Brain microvascular endothelial cell (primary cell): ENCODE measurements at places on chromosomes 5 and 9.

DNA sequence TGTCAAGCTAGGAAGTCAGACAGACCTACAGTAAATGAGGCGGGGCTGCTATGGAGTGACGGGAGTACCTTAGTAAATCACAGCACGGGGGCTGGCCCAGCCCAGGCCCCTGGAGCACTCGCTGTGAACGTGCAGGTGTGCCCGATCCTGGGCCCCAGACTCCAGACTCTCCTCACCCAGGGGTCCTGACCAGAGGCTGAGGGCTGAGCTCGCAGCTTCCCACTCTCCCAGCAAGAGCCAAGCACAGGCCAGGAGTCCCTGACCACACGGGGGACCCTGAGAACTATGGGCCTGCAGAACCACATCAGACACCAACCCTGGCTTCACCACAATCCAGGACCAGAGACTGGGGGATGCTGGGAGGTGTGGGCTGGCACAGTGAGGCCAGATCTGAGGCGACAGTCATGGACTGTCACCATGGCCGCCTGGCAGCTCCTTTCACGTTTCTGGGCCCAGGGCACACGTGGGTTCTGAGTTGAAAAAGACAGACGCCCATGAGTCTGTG, 73.4 kb downstream of the ADAMTS2 start:
- no peak for DNase-seq

- DNase-seq, result peak; percentile 38
These were observed 19.2 kb downstream of the FAM240B start for GRCh38 chr9:38700695-38701094.

- DNase-seq, result no peak
These were observed 175.5 kb upstream of the SPRY4 start for GRCh38 chr5:142500227-142500905.

DNA sequence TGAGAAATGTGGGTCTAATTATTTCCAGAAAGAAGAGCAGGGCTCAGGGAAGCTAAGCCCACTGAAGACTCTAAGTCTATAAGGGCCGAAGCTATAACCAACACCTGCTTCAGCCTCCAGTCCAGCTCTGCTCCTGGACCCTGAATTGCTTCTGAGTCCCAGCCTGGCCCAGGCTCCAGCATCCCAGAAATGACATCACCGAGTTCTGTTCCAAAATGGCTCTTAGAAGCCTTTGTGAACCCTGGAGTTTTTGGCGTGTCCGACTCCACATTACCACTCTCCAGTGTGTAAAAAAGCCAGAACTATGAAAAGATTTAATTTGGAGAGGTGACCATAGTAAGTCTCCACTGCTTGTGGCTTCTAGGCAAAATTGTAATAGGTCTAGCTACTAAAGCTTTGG, 289.9 kb downstream of the SLIT3 start:
- DNase-seq, result no peak

GRCh38 chr5:32865475-32865874, 154.4 kb downstream of the NPR3 start:
- DNase-seq, result no peak

DNA sequence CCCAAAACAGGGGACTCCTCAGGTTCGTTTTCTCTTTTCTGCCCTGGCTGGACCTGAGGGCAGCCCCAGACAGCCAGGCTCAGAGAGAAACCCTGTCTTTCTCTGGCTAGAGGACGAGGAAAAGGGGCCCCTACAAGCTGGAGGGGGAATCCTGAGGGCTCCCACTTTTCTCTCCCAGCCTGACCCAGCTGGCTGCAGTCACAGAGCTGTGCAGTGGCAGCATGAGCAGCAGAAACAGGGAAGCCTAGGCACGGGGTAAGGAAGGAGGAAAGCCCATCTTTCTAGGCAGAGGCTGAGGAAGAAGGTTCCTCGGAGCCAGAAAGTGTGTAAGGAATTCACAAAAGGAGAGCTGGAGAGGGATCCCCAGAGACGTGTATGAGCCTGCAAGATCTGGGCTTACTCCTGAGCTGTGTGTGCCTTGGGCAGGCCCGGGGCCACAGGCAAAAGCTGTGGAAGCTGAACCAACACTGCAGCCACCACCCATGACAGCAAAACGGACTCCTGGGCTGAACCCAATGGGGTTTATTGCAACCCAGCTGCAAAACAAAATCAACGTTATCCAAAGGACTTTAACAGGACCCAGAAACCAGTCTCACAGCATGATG, 16.2 kb downstream of the CAMSAP1 start:
- DNase-seq, result no peak

DNA sequence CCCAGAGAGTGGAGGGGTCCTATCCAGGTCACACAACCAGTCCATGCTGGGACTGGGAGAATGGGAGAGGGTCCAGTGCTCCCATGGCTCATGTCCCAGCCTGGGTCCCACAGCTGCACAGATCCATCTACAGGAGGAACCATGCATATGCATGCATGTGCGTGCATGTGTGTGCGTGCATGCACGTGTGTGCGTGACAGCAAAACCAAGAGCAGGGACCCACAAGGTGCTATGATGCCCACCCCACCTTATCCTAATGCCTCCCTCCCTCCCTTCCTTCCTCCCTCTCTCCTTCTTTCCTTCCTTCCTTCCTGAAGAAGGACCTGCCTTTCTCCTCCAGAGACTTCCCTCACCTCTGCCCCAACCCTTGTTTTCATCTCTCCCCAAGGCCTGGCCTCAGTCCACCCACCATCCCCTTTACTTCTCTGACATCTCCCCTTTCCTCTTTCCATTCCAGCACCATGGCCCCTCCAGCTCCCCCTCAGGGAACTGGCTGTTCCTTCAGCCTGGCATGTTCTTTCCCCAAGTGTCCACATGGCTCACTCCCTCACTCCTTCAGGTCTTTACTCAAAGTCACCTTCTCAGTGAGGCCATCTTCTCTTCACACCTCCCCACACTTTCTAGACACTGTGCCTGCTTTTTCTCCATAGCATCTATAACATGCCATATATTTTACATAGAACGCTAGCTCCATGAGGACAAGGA, 21.8 kb downstream of the AQP7 start:
- no peak for DNase-seq

DNA sequence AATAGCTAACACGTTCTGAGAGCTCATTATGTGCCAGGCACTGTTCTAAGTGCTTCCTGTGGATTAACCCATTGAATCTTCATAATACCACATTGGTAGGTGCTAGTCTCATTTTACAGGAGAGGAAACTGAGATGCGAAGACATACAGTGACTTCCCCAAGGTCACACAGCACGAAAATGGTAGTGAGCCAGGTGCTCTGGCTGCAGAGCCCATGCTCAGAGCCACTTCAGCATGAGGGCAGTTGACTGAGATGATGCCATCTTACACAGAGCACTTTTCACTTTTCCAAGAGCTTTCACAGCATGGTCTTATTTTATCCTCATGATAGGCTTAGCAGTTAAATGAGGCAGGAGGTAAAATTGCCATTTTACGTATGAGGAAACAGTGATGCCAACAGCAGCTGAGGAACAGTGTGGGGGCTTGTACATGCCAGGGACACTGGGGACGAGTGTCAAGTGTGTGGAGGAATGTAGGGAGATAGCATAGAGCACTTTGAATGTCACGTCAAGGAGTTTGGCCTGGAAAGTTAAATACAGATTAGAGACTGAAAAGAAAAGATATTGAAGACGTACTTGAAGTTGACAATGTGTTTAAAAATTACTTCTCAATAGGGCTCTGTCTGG, 180.0 kb downstream of the KIF4B start:
- DNase-seq, result no peak

- DNase-seq, result no peak
These were observed 7.3 kb downstream of the MCIDAS start for GRCh38 chr5:55219770-55220169.

DNA sequence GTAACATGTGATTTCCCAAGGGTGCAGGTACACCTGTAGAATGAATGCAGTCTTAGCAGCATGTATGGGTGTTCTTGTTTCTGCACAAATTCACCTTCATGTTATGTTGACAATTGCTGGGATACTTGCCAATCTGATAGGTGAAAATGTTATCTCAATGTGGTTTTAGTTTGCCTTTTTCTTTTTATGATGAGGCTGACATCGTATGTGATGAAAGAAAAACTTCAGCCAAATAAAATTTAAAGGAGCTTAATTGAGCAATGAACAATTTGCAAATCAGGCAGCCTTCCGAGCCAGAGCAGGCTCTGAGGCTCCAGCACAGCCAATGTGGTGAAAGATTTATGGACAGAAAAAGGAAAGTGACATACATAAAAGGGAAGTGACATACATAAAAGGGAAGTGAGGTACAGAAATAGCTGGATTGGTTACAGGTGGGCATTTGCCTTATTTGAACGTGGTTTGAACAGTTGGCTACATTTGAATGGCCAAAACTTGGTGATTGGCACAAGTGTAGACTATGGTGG, 10.5 kb downstream of the TAL2 start:
- DNase-seq, result no peak

DNA sequence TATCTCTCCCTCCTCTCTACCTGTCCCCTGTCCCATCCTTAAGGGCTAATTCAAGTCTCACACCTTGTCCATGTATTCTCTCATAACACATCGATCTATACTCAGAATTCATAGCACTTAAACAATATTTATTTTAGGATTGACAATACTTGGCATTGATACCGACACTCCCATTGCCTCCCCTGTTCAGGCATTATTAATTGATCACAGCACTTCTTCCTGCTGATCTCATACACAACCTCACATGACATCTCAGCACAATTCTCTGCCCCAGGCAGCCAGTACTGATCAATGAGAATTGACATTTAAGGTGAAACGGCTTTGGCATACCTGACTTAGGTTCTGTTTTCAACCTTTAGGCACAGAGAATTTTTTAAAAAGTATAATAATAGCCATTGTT, 582.4 kb upstream of the BRINP1 start:
- DNase-seq, result no peak

- no peak for DNase-seq
These were observed 25.8 kb upstream of the S1PR3 start for GRCh38 chr9:88965473-88965872.

- peak; percentile 22 for DNase-seq
These were observed 96.8 kb downstream of the ANKRD18B start for GRCh38 chr9:33620738-33621439.

DNA sequence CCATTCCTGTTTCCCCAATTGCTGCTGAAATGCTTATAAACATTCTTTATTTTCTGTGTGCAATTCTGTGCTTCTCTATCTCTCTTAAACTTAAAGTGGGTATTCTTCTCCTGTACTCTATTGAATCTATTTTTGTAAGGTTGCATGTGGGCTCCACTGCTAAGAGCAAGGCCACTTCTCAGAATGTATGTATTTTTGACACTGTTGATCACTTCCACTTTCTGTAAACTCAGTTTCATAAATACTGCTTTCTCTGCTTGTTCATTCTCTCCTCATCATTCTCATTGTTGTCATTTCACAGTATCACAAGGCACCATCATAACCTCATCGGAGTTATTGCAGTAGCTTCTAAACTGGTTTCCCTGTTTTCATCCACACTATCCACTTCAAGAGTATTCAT, 483.0 kb upstream of the CDH18 start:
- DNase-seq, result no peak

DNA sequence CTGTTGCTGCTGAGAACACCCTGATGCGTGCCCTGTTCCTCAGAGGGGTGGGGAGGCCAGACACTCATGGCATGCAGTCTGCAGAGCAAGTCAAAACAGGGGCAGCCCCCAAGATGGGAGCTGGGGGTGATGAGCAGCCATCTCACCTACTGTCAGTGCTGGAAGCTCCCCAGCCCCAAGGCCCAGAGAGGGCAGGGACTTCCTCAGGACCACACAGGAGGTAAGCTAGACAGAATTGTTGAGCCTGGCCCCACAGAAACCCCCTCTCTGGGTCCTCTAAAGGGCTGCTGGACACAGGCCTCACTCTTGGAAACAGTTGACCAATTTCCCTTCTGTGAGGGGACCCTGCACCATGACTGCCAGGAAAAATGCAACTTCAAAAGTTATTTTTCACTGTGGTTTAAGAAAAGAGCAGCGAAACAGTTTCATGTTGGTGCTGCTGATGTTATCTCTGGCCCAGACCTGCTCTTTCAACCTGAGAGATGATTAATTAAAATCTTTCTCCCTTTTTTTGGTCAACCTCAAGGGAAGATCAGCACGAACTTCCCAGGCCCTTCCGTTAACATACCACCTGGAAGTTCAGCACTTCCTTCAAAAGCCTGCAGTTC, 9.6 kb downstream of the CSF2 start:
- DNase-seq, result no peak

- DNase-seq, result no peak
These were observed 66.2 kb downstream of the IRX1 start for GRCh38 chr5:3661755-3662296.

DNA sequence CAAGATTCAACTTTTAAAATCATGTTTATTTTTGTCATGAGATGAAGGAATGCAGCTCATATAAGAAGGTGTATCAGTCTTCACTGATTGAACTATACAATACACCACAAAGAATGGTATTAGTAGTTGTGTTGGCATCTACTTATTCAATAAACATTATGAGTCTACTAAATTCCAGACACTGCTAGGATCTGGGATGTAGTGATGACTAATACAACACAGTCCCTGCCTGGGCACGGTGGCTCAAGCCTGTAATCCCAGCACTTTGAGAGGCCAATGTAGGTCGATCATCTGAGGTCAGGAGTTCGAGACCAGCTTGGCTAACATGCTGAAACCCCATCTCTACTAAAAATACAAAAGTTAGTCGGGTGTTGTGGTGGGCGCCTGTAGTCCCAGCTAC, 171.4 kb upstream of the NFIB start:
- DNase-seq, result peak; percentile 31

GRCh38 chr5:51398875-51399642, 15.8 kb downstream of the ISL1 start:
- DNase-seq, result no peak

DNA sequence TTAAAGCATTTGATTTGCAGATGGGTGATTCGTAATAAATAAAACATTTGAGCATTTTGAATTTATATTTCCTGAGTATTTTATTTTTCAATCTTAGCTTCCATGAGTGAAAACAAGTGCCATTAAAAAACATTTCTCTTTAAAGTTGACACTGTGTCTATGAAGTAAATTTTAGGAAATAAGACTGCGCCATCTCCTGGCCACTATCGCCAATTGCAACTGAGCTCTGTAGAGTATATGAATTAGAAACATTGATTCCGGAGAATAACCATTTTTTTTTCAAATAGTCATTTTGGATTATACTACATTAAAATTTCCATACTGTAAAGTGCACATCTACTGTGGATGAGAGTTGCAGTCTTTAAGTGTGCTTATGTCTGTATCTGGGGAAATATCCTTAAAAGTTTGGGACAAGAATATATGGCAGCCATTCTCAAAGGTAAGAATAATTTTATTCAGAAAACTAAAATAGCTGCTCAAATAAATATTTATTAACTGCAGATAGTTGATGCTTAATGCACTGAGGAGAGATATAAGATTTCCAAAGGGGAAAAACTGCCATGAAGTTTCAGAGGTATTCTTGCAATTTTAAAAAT, 5.9 kb downstream of the DMRTA1 start:
- DNase-seq, result peak; percentile 61

DNA sequence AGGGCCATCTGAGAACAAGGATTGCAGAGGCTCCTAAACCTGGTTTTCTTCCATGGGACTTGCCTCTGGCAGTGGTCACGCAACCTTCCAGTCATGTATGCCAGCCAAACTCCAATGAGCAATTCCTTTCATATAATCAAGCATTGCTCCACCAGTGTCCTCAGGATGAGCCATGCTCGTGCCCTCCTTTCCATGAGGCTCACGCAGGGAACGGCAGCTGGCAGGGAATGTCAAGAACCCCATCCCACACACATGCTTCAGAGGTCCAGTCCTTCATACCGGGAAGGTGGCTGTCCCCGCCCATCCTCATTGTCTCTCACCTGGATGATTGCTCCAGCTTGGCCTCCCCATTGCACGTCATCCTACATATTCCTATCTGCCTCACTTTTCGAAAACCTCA, 13.4 kb upstream of the ZBTB34 start:
- no peak for DNase-seq
